Left renal pelvis (tissue), 4 donors: ENCODE measurements at places on chromosomes 13 and 19. TPM values are rescaled to one million over a fixed set of nuclear protein-coding genes. Genes with fewer than 3 reads are reported as not detected.

The CYP2F1 gene
- not detected for polyA plus RNA-seq

The STOML3 gene
- polyA plus RNA-seq = 0.13 TPM

GRCh38 chr19:17454576-17455071 lies 6.1 kb downstream of the NXNL1 start:
- DNase-seq = no peak

DNA sequence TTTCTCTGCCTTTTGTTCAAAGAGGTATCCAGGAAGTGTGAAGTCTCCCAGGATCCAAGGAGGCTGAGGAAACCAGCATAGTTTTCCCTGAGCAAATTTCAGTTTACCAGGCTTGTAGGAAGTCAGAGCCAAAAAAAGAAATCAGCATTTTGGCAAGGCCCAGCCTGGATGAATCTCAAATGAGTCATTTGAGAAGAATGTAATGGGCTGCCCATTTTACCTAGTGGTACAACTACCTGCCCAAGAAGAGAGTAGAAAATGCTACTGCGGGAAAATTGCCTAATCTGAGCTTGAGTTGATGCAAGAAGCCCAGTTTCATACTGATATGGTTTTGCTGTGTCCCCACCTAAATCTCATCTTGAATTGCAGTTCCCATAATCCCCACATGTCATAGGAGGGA lies 284.1 kb upstream of the ZNF507 start:
- DNase-seq = no peak

DNA sequence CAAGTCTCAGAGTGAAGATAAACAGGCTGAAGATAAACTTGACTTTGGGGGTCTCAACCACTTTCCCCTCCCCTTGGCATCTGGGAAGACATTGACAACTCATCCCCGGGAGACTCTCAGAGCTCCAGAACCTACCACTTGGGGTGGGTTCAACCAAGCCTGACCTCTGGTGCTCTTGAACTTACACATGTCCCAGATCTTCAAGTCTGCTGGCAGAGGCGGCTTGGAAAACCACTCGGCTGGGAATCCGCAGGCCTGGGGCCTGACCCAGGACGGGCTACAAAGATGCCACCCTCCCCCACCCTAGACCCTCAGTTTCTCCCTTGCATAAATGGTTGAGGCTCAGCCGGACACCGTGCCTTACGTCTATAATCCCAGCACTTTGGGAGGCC lies 512 bp downstream of the LRRC8E start:
- no peak for DNase-seq

- no peak for DNase-seq
These were observed 28.2 kb upstream of the CYSLTR2 start for GRCh38 chr13:48625413-48626076.

DNA sequence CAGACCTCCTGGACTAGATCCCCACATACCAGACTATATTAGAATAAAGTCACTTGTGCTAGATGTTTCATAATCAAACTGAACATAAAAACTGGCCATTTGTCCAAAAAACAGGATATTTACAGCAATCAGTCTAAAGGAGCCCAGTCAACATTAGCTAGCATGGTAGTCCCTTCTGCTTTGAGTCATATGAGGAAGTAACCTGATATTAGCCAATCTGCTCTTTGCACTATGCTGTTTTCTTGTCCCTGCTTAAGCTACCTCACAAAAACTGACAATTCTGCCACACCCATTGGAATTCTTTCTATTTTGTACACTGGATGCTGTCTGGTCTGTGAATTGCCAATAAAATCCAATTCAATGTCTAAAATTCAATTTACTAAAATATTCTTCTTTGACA lies 1824.2 kb downstream of the OLFM4 start:
- no peak for DNase-seq

- DNase-seq = no peak
These were observed 45.7 kb upstream of the RNF113B start for GRCh38 chr13:98222816-98223215.

- DNase-seq = no peak
These were observed 9.8 kb downstream of the DAZAP1 start for GRCh38 chr19:1417145-1417544.
